ENCODE measurements at places on chromosomes 6 and 20.
A peak's percentile ranks its signal among the peaks of the same experiment; 100 is the strongest.

- no peak for DNase-seq
Observed at GRCh38 chr6:29651413-29652197, 5.3 kb upstream of the MOG start.

DNA sequence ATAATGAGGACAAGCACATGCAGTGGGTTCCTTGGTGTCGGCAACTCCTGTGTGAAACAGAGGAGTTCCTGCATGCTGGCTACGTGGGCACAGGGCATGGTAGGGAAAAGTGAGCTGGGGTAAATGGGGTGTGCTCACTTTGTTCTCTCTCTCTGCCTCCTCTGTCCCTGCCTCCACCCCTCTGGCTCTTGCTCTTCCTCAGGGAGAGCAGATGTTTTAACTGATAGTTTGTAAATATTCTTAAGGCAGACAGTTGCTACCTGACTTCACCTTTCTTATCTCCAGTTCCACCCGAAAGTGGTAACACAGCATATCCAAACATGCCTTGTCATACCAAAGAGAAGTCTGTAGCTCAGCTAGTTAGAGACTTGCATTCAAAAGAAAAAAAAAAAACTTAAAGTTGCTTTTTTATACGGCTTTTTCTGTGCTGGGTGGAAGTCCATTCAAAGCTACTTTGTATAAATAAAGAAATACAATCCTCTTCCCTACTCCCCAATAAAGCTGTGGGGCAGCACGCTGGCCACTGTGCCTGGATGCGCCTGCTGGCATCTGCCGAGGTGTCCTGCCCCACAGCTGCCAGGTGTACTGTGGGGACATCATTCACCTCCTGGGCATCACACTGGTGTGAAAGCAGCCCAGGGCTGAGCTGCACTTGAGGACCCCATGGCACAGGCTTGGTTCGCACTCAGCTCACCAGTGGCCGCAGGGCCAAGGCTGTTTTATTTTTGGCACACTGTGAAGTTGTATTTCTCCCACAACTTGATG is 93.6 kb downstream of the FOXC1 start:
- no peak for DNase-seq

- no peak for DNase-seq
Observed at GRCh38 chr6:161058741-161059140, 67.2 kb downstream of the MAP3K4 start.

GRCh38 chr6:88544986-88545612 is 379.0 kb upstream of the CNR1 start:
- no peak for DNase-seq

GRCh38 chr20:38152621-38153221 is 12.3 kb downstream of the TGM2 start:
- DNase-seq: no peak

GRCh38 chr6:131803007-131803769 is 4.6 kb upstream of the ENPP1 start:
- no peak for DNase-seq

- DNase-seq: no peak
Observed at GRCh38 chr20:6490849-6491248, 276.6 kb upstream of the BMP2 start.

DNA sequence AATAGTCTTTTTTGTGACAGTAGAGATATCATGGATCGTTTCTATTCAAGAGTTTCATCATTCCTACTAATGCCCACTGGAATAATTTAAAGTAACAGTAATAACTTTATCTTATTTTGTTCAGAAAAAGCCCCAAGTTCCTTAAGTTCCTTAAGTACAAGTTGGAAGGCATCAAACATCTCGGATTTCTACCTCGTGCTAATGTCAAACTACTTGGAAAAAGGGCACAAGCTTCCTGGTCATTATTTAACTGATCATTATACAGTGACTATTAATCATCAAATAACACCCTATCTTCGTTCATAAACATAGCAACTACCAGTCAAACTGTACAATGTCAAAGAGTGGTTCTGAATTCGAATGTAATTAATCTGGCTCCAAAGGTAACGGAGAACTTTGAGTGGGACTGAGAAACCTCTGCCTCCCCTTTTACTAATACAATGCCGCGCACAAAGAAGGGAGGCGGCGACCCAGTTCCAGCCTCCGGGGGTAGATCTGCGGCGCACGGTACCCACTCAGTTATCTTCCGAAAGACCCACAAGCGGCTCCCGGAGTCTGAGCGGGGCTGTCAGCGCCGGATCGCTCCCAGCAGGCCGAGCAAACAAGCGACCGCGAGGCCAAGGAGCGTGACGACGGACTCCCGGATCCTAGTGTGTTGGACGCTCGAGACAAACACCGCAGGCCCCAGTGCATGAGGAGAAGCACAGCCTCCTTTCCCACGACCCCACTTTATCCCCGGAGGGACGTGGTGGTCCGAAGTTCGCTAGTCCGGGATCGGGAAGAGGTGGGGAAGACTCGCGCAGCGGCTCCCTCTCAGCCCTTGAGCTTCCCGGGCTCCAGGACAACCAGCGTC is 716 bp downstream of the SHPRH start:
- DNase-seq: peak; percentile 13

DNA sequence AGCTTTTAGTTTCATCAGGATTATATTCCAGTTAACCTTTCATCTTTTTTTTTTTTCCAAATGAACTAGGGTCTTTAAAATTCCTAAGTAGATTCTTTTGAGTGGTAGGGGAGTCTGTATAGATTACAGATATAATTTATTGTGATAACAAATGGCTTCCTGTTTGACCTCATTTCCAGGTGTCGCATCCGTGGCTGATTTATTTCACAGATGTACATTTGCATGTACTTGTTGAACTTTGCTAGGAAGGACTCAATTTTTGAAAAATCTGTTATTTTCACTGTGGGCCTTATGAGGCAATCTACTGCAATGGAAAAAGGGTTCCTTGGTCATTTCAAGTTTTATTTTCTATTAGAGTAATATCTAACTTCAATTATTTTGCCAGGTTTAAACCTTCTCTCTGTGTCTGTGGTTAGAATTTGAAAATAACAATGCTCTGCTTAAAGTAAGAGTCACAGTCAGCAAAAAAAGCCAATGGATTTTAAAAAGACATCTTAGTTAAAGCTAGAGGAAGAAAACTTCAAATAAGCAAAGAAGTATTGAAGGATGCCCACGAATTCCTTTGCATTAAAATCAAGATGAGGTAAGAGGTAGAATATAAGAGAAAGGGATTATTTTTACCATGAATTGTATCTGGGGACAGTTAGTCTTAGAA is 57.9 kb downstream of the SAMD5 start:
- DNase-seq: no peak

GRCh38 chr20:36795691-36796090 is 22.1 kb upstream of the DSN1 start:
- no peak for DNase-seq

- no peak for DNase-seq
Observed at GRCh38 chr6:19492636-19493405, 344.3 kb upstream of the ID4 start.

DNA sequence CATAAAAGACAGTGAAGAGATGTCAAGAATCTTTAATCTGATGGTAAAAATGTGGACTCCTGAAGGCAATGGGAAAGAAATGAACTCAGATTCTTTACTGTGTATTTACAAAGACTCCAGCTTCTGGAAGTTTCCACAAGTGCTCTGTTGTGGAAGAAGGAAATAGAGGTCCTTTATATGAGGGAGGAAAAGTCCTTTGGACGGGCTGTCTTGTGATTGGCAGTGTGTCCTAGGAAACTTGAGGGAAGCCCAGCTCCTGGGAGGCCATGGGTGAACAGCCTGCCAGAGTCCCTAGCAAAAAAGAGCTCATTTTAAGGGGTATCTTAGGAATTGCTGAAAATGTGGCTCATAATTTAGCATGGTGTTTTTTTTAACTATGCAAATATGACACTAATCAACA is 92.0 kb downstream of the RNASET2 start:
- no peak for DNase-seq

- DNase-seq: peak; percentile 46
Observed at GRCh38 chr20:2873747-2874041, 413 bp downstream of the PTPRA start.

- DNase-seq: no peak
Observed at GRCh38 chr6:72733045-72733444, 111.2 kb downstream of the KCNQ5 start.

DNA sequence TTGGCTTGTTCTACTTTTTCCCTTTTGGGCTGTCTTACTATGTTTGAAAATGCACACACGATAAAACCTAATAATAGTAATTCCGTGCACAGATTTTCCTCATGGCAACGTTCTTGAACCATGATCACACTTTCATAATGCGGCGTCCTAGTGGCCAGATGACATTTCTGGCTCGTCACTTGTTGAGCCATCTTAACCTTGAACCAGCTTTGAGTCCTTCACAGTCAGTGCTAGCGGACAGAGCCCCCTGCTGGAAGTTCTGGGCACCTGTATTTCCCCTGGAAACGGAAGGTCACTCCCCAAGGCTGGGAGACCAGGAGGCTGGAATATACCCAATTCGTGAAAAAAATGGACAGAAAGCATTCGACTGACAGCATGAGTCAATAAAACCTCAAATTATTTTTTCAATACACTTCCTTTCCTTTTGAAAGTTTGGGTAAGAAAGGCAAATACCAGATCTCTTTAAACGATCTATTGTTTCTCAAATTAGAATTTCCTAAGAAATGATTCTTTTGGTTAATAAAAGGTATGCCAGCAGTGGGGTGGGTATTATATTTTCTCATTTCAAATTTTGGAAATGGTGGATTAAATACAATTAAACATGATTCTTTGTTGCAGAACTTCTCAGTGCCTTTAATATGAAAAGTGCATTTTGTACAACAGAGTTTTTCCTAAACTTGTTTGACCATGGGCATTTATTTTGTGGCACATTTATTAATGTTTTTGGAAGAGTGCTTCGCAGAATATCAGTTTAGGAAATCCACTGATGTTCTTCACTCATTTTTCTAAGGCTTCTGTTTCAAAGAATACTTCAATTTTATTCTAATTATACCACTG is 542.3 kb downstream of the QKI start:
- DNase-seq: peak; percentile 20

- no peak for DNase-seq
Observed at GRCh38 chr6:32558426-32559057, 28.5 kb upstream of the HLA-DRB5 start.

GRCh38 chr6:16058201-16058928 is 70.5 kb upstream of the MYLIP start:
- DNase-seq: no peak

DNA sequence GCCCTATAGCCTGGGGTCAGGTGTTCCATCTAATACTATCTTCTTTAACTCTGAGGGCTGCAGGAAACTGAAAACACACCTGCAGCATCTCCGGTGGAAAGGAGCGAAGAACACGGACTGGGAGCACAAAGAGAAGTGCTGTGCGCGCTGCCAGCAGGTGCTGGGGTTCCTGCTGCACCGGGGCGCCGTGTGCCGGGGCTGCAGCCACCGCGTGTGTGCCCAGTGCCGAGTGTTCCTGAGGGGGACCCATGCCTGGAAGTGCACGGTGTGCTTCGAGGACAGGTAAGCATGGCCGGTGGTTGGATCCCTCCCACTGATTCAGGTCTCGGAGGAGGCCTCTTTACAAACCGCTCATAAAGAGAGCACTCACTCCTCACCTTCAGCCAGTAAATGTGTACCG is 15.5 kb downstream of the SYTL3 start:
- DNase-seq: no peak

- DNase-seq: no peak
Observed at GRCh38 chr6:35275744-35276260, 16.3 kb downstream of the ZNF76 start.

DNA sequence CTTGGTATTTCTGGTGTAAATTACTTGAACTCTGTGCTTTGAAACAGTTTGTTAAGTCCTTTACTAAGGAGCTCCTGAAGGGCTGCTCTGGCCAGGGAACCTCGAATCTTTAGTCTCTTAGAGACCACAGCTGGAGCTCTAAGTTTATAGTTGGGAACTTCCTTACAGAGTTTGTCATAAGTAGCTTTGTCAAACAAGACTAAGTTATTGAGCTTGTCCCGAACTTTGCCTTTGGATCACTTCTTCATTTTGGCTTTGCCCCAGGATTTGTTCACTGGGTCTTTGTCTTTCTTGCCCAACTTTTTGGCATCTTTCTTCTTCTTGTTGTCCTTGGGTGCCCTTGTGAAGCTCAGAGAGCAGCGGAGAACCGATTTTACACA is 64.8 kb downstream of the FAM50B start:
- DNase-seq: no peak

DNA sequence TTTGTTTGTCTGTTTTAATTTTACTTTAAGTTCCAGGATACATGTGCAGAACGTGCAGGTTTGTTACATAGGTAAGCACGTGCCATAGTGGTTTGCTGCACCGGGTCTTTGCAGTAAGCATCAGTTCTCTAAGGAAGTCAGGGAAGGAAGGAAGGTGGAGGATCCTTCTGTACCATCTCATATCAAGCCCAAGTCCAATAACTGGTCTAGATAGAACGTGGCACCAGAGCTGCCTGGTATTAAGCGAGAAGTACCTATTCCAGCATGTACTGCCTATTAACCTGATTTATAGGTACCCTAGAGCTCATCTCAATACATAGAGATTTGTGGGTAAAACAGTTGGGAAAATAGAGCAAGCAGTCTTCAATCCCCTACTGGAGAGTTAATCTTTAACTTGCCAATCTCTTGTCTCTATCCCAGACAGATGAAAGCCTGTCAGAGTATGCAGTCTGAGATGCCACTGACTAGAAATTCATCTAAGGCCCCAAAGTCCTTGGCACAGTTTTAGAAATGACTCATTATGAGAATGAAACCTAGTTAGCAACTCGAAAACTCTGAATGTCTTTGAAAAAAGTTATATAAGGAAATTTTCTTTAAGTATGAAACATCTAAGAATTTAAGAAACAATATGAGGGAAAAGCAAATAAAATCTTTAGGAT is 144.9 kb downstream of the TFAP2A start:
- DNase-seq: no peak

- no peak for DNase-seq
Observed at GRCh38 chr20:7977709-7978108, 37.5 kb upstream of the HAO1 start.

DNA sequence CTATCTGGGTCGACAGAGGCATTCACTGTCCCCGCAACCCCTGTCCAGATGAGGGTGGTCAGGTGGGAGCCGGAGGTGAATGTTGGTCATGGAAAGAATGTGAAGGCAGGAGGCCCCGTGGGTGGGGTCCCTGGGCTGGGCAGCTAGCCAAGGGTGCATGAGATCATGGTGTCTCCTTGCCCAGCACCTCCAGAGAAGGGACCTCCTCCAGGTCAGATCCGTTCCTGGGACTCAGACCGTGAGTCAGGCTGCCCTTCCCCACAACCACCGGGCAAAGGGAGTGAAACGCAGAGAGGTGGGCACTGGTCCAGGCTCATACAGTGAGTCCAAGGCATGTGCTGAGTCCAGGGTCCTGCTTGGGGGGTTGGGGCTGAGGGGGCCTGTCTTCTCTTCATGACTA is 3.5 kb downstream of the FOXS1 start:
- DNase-seq: no peak

DNA sequence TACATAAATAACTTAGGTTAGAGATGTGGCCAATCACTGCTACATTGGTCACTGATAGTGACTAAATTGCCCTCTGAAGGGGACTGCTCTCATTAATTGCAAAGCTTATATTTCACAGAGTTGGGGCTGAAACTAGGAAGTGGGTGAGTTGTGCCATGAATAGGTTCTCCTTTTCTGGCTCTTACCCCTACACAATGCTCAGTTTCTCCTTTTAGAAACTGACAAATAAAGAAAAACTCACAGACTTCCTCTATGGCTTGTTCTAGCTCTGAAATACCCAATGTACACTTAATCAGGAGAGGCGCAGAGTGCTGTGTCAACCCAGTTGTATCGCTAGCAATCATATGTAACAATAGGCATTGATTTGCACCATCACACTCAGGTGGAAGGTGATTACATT is 41.2 kb upstream of the PROKR2 start:
- DNase-seq: no peak

GRCh38 chr20:9616833-9617461 is 102.6 kb downstream of the LAMP5 start:
- peak; percentile 11 for DNase-seq

- DNase-seq: no peak
Observed at GRCh38 chr20:21436205-21436604, 38.9 kb upstream of the NKX2-4 start.
